ENCODE measurements at places on chromosomes 1 and 21. TPM values are rescaled to one million over a fixed set of nuclear protein-coding genes. Genes with fewer than 3 reads are reported as not detected.
A peak's percentile ranks its signal among the peaks of the same experiment; 100 is the strongest.

GRCh38 chr1:17531682-17532487, 7.6 kb upstream of the ARHGEF10L start:
- peaks cover 13% of the 10 kb centered on the region for H3K4me1 ChIP-seq
- H3K36me3 ChIP-seq, result no peaks in the 10 kb centered on the region
- no peak overlapping the region for H3K4me3 ChIP-seq
- DNase-seq, result peak; percentile 6
- no peak overlapping the region for H3K27ac ChIP-seq
- no peaks in the 10 kb centered on the region for H3K27me3 ChIP-seq

Gene FMO3
- not detected for total RNA-seq

DNA sequence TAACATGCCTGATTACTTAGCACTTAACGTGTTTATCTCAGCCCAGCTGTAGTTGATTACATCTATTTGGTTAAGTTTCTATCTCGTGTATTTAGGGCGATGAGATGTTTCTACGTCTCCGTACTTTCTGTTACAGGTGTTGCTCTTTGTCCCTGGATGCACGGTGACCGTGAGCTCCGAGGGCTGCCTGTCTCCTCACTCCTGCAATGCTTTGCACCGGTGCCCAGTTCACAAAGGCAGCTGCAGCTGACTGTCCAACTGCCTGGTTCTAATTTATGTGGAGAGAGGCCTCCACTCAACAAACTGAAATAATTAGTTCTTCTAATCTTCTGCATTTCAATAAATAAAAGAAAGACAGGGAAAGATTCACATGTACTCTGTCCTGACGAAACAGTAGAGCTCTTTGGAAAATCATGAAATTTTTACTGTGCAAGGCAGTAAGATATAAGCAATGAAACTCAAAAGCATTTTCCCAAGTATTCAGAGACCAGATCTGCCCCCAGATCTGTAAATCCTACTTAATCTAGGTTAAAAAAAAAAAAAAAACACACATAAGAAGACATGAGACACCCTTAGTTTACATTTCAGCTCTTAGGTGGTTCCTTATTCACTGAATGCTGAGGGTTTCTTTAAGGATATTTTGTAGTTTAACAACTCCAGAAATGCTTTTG, 108.2 kb downstream of the TGFBR3 start:
- no peak overlapping the region for H3K4me3 ChIP-seq
- DNase-seq, result no peak
- no peaks in the 10 kb centered on the region for H3K27me3 ChIP-seq
- H3K36me3 ChIP-seq, result no peaks in the 10 kb centered on the region
- peaks cover 19% of the 10 kb centered on the region for H3K4me1 ChIP-seq
- no peak overlapping the region for H3K27ac ChIP-seq

DNA sequence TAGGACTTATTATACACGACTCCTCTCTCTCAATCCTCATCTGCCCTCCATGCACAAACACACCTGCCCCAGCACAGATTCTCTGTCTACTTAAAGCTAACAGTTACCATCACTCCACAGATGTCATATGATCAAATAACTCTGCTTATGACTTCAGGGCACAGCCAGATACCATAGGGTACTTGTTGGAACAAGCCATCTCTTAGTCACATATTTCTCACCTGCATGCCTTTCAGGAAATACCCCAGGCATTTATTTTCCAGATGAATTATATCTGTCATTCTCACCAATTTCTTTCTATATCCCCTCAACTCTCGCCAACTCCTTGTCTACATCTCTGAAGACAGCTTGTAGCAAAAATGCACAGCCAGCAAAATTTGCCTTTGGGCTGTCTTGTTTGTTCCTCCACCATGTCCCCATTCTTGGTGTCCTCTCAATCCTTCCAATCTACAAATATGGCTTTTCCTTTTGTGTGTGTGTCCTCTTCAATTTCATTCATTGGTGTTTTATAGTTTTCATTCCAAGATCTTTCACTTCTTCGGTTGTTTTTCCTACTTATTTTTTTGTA, 353.9 kb upstream of the CAMK1G start:
- no peak overlapping the region for H3K4me3 ChIP-seq
- no peaks in the 10 kb centered on the region for H3K36me3 ChIP-seq
- no peaks in the 10 kb centered on the region for H3K4me1 ChIP-seq
- no peak for DNase-seq

- peaks cover 9% of the 10 kb centered on the region for H3K4me1 ChIP-seq
- no peaks in the 10 kb centered on the region for H3K36me3 ChIP-seq
- DNase-seq, result no peak
Measured at GRCh38 chr1:6508154-6508815, 16.8 kb upstream of the PLEKHG5 start.
